ENCODE measurements at places on chromosomes 6 and 20. TPM values are rescaled to one million over a fixed set of nuclear protein-coding genes. Genes with fewer than 3 reads are reported as not detected.

The GPR63 gene
- 1.4 TPM for total RNA-seq

- H3K4me3 ChIP-seq: no peak overlapping the region
- H3K27me3 ChIP-seq: no peaks in the 10 kb centered on the region
- no peaks in the 10 kb centered on the region for H3K4me1 ChIP-seq
- no peak overlapping the region for H3K27ac ChIP-seq
- H3K36me3 ChIP-seq: no peaks in the 10 kb centered on the region
Measured at GRCh38 chr6:110714143-110714542, 101.1 kb downstream of the CDK19 start.

DNA sequence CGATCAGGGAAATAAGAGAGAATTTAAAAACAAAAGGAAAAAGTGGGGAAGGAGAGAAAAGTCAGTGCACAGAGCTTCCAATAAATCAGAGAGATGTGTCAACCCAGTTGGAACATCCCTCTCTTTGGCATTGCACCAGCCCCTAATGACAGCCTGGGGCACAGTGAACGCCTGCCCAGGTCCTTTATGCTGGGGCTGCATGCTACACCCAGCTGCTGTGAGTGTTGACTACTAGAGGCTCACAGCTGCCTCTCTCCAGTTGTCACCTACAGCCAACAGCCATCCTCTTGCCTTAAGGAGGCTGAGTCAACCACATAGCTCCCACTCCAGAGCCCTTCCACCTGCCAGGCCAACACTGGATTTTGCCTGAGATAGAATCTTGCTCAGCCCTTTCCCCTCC lies 19.0 kb downstream of the OR2H2 start:
- peaks cover 20% of the 10 kb centered on the region for H3K36me3 ChIP-seq
- no peaks in the 10 kb centered on the region for H3K4me1 ChIP-seq
- no peak overlapping the region for H3K4me3 ChIP-seq
- no peak for DNase-seq
- H3K27ac ChIP-seq: no peak overlapping the region
- no peaks in the 10 kb centered on the region for H3K27me3 ChIP-seq

- no peaks in the 10 kb centered on the region for H3K4me1 ChIP-seq
- H3K36me3 ChIP-seq: no peaks in the 10 kb centered on the region
- H3K27ac ChIP-seq: no peak overlapping the region
Measured at GRCh38 chr6:25277386-25277785, 1.8 kb upstream of the CARMIL1 start.

DNA sequence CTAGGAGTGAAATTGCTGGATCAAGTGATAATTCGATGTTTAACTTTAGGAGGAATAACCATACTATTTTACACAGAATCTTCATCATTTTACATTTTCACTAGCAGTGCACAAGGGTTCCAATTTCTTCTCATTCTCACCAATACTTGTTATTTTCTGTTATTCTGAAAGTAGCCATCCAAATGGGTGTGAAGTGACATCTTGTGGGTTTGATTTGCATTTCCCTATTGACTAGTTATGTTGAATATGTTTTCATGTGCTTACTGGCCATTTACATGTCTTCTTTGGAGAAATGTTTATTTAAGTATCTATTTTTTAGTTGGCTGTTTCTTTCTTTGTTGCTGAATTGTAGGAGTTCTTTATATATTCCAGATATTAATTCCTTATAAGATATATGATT lies 164.3 kb downstream of the CD109 start:
- H3K27ac ChIP-seq: no peak overlapping the region
- no peaks in the 10 kb centered on the region for H3K36me3 ChIP-seq
- H3K4me3 ChIP-seq: no peak overlapping the region
- no peak for DNase-seq
- H3K4me1 ChIP-seq: no peaks in the 10 kb centered on the region
- no peaks in the 10 kb centered on the region for H3K27me3 ChIP-seq

DNA sequence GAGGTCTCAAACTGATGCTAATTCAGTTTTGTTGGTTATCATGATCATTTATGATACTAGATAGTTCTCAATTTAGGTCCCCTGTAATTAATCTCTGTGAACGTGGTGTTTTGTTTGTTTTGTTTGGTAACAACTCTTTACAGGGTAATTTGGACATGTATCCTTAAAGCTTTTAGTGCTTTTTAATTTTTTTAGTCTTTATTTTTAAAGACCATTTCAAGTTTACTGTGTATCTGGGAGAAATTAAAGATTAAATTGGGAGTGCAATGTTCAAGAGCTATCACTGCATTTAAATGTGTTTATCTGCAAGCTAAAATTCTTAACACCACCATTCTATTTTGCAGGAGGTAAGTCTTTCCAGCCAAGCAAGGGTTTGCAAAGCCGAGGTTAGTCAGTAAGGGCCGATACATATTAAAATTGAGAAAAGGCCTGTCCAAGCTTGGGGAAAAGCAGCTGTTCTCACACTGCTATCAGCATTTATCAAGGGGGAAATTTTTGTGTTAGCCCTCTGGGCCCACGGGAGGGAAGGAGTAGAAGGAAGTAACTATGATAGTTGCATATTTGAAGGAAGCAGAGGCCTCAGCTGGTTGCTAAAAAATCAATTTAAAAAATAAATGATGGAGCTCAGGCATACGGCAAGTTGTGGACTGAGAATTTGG lies 59.3 kb upstream of the ZNF217 start:
- no peak overlapping the region for H3K4me3 ChIP-seq
- peaks cover 2% of the 10 kb centered on the region for H3K4me1 ChIP-seq
- no peaks in the 10 kb centered on the region for H3K27me3 ChIP-seq

The LKAAEAR1 gene
- not detected for total RNA-seq

- no peaks in the 10 kb centered on the region for H3K27me3 ChIP-seq
- no peak overlapping the region for H3K27ac ChIP-seq
- no peaks in the 10 kb centered on the region for H3K4me1 ChIP-seq
- no peaks in the 10 kb centered on the region for H3K36me3 ChIP-seq
Measured at GRCh38 chr6:1669996-1670395, 60.3 kb downstream of the FOXC1 start.

The TMEM14C gene
- total RNA-seq: 72.8 TPM

- H3K4me3 ChIP-seq: peak overlapping the region; percentile 56
- DNase-seq: peak; percentile 80
- no peaks in the 10 kb centered on the region for H3K27me3 ChIP-seq
- H3K27ac ChIP-seq: peak overlapping the region; percentile 87
- no peaks in the 10 kb centered on the region for H3K36me3 ChIP-seq
Measured at GRCh38 chr6:26216359-26216885, 129.2 kb downstream of the HFE start.

DNA sequence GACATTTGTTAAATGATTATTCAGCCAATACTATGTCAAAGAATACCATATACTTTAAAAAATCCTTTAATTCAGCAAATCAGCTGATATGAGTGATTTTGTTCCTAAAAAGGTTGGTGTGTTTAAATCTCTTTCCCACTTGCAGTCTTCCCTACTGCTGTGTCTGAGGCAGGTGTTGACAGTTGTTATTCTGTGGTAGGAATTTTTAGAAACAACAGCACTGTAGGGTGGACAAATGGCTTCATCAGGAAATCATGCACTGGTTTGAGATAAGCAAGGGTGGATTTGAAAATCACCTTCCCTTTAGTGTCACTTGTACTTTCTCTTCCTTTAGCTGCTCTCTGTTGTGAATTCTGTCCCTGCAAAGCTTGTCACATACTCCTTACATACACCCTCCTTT lies 213.7 kb upstream of the SGK1 start:
- H3K4me1 ChIP-seq: no peaks in the 10 kb centered on the region
- H3K4me3 ChIP-seq: no peak overlapping the region
- H3K36me3 ChIP-seq: no peaks in the 10 kb centered on the region
- DNase-seq: no peak
- H3K27me3 ChIP-seq: no peaks in the 10 kb centered on the region
- no peak overlapping the region for H3K27ac ChIP-seq

The PRDM13 gene
- not detected for total RNA-seq

The F13A1 gene
- 160 TPM for total RNA-seq

The IL17F gene
- total RNA-seq: not detected

DNA sequence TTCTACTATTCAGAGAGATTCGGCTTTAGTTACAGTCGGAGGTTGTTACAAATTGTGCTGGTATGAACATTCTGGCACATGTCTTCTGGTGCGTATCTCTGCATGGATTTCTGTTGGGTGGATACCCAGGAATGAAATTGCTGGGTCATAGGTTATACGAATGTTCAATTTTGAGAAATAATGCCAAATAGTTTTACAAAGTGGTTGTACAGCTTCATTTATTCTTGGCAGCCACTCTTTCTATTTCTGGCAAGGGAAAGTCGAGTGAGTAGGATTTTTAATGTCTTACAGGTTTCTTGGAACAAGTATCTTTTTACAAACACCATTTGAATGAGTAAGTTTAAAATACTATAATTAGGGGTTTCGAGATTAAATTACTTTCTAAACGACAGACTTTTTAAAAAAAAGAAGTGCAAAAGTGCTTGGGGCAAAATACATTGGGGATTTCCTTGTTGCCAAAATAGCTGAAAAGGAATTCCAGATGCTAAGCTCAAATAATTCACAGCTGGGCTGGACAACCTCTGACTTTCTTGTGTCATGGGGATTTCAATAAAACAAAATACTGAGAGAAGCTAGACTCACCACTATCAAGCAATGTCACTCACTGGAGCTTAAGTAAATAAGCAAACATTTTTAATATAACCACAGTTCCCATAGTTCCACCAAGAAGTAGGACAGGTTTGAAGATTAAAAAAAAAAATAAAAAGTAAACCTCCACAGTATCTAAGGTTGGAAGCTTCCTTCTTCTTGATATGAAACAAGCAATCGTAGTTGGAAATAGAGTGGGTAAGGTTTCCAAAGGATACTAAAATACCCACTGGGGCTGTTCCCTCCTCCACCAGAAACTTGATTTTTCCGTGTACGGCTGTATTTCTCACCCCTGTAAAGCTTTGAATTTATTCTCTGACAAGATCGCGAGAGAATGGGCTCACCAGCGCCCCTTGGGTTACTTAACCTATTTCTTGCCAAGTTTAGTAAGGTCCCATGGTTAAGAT lies 21.6 kb upstream of the GFOD1 start:
- no peaks in the 10 kb centered on the region for H3K4me1 ChIP-seq
- no peak overlapping the region for H3K4me3 ChIP-seq
- H3K36me3 ChIP-seq: no peaks in the 10 kb centered on the region
- H3K27me3 ChIP-seq: no peaks in the 10 kb centered on the region

- no peak overlapping the region for H3K4me3 ChIP-seq
- H3K27me3 ChIP-seq: no peaks in the 10 kb centered on the region
- no peaks in the 10 kb centered on the region for H3K4me1 ChIP-seq
- no peak for DNase-seq
- H3K36me3 ChIP-seq: no peaks in the 10 kb centered on the region
- no peak overlapping the region for H3K27ac ChIP-seq
Measured at GRCh38 chr6:23415819-23416427, 710.1 kb upstream of the NRSN1 start.

DNA sequence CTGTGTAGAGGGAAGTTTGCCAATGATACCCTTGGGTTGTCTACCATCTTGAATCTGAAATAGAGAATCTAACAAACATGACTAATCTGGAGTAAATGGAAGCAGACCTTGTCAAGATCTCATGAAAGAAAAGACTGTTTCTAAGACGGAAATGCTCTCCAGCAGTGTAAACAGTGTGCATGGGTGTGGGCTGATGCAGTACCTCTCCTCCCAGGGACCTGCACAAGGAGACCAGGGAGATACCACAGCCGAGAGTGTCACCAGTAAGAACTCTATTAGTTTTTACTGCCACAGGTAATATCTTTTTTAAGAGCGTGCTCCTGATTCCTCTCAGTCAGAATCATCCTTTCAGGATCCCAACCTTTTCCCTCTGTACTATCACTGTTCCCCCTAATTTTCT lies 513.3 kb upstream of the SOX4 start:
- no peak for DNase-seq
- H3K4me1 ChIP-seq: no peaks in the 10 kb centered on the region
- no peaks in the 10 kb centered on the region for H3K27me3 ChIP-seq
- no peak overlapping the region for H3K27ac ChIP-seq

The AGER gene
- total RNA-seq: 12.7 TPM

- no peak for DNase-seq
- H3K27ac ChIP-seq: no peak overlapping the region
- no peaks in the 10 kb centered on the region for H3K27me3 ChIP-seq
Measured at GRCh38 chr6:3888153-3888957, 39.2 kb downstream of the FAM50B start.

DNA sequence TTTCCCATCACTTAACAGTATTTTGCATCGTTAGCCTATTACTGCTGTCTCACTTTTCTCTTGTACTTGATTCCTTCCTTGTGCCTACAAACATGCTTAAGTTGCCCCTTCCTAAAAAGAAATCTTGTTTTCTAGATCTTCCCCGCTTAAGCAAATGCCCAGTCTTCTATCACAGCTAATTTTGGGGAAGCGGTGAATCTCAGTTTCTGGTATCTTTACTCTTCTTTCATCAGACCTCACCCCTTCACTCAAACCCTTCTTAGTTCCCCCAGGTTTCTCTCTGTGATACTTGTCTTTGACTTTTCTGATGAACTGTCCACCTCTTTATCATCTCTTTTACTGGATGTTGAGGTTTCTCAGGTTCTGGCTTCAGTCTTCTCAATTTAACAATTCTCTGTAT lies 14.2 kb downstream of the VAPB start:
- no peak for DNase-seq
- no peaks in the 10 kb centered on the region for H3K27me3 ChIP-seq
- no peak overlapping the region for H3K27ac ChIP-seq
- no peaks in the 10 kb centered on the region for H3K36me3 ChIP-seq
- no peaks in the 10 kb centered on the region for H3K4me1 ChIP-seq

DNA sequence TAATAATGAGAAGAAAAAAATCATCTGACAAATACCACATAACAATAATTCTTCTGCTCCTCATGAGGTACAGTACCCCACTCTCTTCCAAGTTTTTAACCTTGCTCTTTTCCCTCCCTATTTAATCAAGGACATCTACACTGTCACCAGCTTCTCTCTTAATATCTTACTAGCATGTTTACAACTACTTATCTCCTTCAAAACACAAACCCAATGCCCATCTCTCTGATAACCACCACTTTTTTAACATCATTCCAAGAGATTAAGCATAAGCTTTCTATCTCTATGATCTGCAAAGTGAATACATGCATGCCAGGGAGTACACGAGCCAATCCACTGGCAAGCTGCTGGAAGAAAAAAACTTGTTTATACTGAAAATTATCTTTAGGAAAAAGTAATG lies 10.3 kb downstream of the CEP85L start:
- DNase-seq: no peak
- no peaks in the 10 kb centered on the region for H3K4me1 ChIP-seq
- no peak overlapping the region for H3K27ac ChIP-seq
- H3K36me3 ChIP-seq: no peaks in the 10 kb centered on the region

The LY6G5B gene
- 20.8 TPM for total RNA-seq

All from aorta (tissue), 5 donors.